ENCODE measurements at places on chromosomes 2 and 18.

DNA sequence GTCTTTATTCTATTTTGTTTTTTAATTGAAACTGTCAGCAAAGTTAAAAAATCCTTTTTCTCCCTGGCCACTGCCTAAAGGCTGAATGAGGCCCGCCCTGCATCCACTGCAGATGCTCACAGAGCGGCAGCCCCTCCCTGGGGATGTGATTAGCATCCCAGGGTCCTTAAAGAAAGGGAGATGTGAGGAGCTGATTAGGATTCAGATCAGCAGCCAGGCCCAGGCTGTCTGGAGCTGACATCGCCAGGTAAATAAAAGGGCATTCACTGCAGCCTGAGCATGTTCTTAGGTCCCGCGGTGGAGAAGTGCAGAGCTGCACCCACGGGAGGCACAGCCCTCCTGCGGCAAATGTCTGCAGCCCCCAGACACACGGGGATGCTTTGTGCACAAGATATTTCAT lies 83.8 kb downstream of the LONRF2 start:
- no peak for DNase-seq

GRCh38 chr18:25535495-25535894 lies 183.5 kb upstream of the ZNF521 start:
- DNase-seq: no peak

DNA sequence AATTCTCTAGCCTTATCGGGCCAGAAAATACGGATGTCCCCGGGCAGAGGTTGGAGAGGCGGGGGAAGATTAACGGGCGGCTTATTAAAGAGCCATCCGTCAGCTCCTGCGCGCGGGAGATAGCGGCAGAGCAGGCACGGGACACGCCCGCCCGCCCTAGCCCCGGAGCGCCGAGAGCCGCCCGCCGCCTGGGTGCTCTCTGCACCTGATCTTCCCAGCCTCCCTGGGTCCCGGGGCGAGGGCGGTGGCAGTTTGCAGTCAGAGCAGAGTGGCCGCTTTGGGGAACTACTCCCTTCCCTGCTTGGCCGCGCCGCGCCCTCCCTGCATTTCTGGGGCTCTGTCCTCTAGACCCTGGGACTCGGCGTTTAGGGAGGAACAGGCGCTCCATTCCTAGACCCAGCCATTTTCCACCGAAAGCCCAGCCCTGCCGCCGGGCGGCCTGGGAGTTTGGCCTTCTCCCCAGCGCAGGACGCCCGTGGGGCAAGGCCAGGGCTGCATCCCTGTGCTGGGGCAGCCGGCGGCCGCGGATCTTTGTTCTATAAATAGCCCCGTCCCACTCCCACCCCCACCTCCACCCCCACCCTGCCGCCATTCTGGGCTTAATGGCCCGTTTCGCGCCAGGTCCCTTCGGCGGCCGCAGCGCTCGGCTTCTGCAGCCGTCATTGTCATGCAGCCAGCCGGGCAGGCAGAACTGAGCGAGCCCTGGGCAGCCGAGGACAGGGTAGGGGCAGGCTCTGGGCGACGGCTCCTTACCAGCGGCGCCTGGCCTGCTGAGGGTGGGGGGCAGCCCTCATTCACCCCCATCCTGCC lies 6.6 kb downstream of the GAD1 start:
- DNase-seq: no peak

- no peak for DNase-seq
Observed at GRCh38 chr18:3368193-3368592, 81.8 kb upstream of the TGIF1 start.

DNA sequence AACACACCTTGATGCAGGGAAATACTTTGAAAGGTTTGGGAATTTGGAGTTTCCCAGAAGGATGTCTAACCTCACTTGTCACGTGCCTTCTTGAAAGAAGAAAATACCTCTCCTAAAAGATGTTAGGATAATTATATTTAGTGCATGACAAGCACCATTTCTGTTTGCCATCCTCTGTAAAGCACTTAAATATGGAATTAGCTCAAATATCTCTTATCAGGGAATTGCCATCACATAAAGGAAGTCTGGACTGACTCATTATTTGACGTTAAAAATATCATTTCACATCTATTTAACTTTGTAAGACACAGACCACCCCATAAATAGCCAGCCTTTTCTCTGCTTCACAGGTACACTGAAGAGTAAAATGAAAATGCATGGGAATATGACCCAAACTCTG lies 140.1 kb downstream of the STK39 start:
- DNase-seq: no peak

DNA sequence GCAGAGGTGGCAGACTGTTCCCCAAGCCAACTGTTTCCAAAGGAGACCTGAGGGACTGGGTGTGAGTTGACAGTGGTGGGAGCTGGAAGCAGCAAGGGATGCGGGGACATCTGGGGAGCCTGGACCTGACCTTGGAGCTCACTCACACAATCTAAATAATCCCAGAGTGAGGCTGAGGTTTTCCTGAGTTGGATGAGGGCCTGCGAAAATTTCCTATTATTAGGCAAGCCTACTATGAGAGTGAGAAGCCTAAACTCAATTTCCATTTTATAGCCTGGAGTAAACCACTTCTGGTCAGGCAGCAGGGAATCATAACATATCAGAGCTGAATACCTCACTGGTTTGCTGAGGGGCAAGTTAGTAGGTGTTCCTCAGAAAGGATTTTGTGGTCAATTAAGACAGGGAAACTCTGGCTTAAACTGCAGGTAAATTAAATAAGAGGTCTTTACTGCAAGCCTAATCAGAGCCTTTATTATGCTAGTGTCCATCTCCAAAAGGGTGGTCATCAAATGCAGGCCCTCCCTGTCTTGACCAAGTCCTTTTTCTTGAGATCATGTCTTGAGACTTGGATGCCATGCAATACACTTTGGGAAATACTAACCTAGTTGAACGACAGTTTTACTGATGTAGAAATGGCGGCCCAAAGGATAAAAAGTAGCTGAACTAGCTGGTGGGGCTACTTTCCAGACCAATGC lies 1.7 kb upstream of the COX5B start:
- no peak for DNase-seq
